ENCODE measurements at places on chromosomes 13 and 19.

GRCh38 chr13:41075034-41075433 is 13.7 kb downstream of the WBP4 start:
- no peak for DNase-seq

DNA sequence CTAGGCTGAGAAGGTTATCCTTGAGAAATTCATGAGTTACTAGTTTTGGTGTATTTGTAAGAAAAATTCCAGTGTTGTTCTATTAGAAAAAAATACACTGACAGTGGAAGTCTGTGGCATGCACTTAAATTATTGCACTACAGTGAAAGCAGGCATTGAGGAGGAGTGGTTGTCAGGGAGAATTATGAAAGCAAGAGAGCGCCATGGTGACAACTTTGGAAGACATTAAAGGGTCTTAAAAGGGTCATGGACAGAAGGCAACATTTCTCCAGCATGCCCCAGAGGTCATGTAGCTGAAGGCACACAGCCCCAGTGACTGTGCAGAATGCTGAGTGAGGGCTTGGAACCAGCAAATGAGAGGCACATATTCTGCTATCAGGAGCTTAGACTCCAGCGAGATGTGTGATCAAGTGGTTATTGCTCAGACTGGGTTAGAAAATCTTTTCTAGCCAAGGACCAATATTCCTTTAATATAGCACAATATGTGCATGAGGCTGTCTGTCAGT is 292.7 kb downstream of the OLFM4 start:
- DNase-seq: no peak

GRCh38 chr19:29714371-29714952 is 599 bp downstream of the C19orf12 start:
- DNase-seq: no peak

GRCh38 chr19:54674021-54674617 is 11.3 kb downstream of the LILRB4 start:
- DNase-seq: no peak

GRCh38 chr19:7678971-7679751 is 1.5 kb upstream of the TRAPPC5 start:
- DNase-seq: peak; percentile 51

DNA sequence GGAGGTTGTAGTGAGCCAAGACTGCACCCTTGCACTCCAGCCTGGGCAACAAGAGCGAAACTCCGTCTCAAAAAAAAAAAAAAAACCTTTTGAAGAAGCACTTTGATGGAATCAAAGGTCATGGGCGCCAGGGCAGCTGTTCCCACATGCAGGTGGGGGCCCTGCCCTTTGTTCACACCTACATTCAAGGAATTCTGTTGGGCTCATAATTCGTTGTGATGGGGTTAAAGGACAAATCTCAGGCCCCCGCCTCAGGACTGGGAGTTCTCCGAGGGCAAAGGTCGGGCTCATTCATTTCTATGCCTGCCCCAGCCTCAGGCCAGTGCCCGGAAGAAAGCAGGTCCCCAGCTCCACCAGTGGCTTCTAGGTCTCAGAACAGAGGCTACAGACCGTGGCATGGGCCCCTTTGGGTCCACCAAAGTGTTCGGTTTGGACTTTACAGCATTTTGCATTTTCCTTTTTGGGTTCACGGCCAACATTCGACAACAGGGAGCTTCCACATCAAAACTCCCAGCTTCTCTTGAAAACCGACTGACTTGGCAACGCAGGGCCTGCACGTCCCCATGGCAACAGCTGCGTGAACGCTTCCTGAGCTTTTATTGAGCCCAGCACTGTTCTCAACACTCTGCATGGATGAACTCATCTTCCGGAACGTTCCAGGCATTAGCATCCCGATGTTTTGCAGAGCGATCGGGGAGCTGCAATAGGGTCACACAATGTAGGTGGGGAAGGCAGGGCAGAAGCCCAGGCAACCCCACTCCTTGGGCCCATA is 10.1 kb upstream of the GTF2F1 start:
- DNase-seq: no peak

DNA sequence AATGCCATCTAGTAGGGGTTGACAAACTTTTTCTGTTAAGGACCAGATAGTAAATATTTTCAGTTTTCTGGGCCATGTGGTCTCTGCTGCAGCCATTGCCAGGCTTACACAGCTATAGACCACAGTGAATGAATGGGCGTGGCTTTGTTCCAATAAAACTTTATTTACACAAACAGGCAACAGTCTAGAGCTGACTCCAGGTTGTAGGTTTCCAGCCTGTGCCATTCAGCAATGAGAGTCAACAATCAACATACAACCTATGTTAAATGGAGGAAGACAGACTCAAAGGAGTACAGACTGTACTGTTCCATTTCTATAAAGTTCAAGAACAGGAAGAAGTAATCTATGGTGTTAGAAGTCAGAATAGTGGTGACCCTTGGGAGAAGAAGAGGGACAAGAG is 15.2 kb upstream of the IZUMO2 start:
- no peak for DNase-seq

GRCh38 chr13:53694814-53695532 is 666.4 kb downstream of the OLFM4 start:
- DNase-seq: no peak

GRCh38 chr19:42216653-42217519 is 591 bp downstream of the DEDD2 start:
- peak; percentile 32 for DNase-seq

DNA sequence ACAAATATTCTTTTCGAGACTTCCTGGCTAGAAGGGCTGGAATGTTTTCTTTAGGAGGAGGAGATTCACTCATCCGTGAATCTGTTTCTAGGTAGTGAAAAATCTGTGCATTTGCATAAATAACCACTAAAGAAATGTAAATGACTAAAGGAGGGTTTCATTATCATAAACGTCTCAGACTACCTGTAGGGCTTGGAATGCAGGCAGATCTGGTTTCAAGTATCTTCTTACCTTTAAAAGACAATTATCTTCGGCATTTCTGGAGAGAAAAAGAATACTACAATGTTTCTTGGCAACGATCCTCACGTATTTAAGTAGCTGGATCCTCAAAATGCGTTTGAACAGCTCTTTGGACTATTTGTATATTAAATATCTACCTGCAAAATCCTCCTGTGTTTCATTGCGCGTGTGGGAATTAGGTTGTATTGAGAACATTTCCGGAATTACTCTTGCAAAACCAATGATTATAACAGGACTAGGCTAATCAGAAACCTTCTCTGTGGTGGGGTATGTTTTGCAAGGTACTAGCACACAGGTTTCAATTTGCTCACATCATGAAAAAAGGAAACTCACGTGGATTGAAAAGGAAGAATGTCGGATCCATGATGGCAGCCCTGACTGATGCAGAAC is 291.1 kb upstream of the ARGLU1 start:
- DNase-seq: no peak

DNA sequence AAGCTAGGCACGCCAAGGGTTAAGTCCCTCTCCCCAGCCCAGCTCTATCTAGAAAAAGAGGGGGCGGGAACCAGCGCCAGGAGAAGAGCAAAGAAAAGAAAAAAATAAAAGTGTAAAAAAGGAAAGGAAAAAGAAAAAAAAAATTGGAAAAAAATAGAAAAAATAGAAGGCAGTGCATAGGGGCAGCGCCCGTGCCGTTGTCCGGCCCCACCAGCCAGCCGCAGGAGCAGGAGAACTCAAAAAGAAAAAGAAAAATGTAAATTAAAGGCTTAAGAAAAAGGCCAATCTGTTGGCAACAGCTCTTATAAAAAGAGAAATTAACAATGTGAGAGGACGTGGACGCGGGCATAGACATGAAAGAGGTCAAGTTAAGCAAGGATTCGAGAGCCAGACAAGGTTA is 105.4 kb upstream of the ZNF98 start:
- no peak for DNase-seq

GRCh38 chr19:40489882-40490230 is 23.1 kb downstream of the SPTBN4 start:
- DNase-seq: no peak

Measured in T47D (cell line).